Stimulated activated CD8-positive, alpha-beta memory T cell treated with anti-CD3 and anti-CD28 coated beads, Interleukin-4, amount 100 ng/mL, for 48 hours (primary cell): ENCODE measurements at places on chromosomes 6 and 20.

- no peak for DNase-seq
Observed at GRCh38 chr6:5163247-5163646, 78.1 kb downstream of the PPP1R3G start.

- DNase-seq, result no peak
Observed at GRCh38 chr6:24887545-24888140, 48.1 kb downstream of the RIPOR2 start.

GRCh38 chr20:44921447-44921846 lies 11.6 kb downstream of the PABPC1L start:
- DNase-seq, result no peak

DNA sequence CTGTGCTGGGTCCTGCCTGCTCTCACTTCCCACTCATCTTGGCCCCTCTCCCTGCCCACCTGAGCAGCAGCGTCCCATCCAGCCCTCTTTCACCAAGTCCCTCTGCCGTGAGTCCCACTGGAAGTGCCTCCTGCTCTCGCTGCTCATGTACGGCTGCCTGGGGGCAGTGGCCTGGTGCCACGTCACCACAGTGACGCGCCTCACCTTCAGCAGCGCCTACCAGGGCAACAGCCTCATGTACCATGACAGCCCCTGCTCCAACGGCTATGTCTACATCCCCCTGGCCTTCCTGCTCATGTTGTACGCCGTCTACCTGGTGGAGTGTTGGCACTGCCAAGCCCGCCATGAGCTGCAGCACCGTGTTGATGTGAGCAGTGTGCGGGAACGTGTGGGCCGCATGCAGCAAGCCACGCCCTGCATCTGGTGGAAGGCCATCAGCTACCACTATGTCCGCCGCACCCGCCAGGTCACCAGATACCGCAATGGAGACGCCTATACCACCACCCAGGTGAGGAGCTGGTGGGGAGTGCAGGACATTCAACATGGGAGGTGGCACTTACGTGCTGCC lies 2.8 kb downstream of the TMEM151B start:
- DNase-seq, result no peak

DNA sequence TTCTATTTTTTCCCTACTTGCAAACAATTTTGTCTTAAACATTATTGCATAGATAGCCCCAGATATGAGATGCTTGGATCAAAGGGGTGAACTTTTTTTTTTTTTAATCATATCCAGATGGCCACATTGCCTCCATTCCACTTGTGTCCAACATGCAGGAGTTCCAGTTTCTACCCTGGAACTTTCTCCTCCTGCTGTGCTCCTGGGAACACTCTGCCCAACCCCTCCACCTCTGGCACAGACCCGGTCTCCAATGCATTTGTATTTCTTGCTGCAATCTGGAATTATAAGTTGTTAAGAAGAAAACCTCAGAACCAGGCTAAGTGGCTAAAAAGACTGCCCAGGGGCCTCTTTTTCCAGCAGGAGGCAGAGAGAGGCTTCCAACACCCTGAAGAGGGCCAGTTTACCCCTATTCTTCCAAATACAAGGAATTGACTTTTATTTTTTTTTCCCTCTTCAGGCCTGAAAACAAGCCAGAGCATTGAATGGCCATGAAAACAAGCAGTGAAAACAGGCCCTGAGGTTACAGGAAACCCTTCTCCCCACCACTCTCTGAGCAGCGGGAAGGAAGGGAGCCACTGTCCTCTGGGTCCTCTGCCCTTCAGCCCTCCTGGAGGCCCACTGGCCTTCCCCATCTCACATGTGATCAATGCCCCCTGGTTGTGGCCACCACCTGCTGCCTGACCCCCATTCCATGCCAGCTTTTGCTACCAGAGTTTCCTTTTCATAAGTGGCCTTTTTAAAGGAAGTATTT lies 44.3 kb downstream of the PDYN start:
- DNase-seq, result no peak
